HAP-1 (cell line): ENCODE measurements at places on chromosomes 13 and 19.
A peak's percentile ranks its signal among the peaks of the same experiment; 100 is the strongest.

GRCh38 chr19:11105014-11105636 lies 15.9 kb downstream of the LDLR start:
- DNase-seq = no peak

DNA sequence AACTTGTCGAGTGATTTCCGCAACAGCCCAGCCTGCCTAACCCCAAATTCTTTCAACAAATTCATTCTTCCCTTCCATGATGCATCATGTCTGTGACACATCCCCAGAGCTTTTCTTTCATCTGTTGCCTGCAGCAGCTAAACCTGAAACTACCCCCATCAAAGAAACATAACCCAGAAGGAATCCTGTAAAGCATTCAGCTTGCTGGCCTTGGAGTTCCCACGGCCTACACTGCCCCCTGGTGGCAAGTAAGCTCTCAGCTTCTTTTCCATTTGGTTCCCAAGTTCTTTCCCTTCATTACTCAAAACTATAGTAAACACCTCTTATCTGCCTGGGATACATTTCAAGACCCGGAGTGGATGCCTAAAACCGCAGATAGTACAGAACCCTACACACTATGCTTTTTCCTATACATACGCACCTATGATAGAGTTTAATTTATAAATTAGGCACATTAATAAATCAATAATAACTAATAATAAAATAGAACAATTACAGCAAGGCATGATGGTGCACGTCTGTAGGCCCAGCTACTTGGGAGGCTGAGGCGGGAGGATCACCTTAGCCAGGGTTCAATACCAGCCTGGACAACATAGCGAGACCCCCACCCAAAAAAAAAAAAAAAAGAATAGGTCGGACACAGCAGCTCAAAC lies 7.4 kb downstream of the ETHE1 start:
- DNase-seq = peak; percentile 88

- DNase-seq = no peak
Measured at GRCh38 chr13:68345963-68346531, 1115.9 kb upstream of the PCDH9 start.

- DNase-seq = no peak
Measured at GRCh38 chr13:96771486-96772367, 222.5 kb downstream of the OXGR1 start.

DNA sequence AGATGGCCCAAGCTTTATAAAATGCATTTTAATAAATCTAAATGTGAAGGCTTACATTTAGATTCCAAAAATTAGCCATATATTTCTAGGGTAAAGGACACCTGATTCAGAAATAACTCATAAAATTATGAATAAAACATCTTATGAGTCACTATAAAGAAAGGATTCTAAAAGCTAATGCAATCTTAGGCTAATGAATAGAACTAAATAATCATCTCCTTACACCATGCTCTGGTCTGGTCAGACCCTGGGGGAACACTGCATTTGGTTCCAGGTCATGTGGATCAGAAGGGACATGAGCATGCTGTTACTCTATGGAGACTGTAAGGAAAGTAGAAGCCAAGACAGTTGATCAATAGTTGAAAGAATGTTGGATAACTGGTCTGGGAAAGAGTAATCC lies 370.4 kb downstream of the NDFIP2 start:
- no peak for DNase-seq

DNA sequence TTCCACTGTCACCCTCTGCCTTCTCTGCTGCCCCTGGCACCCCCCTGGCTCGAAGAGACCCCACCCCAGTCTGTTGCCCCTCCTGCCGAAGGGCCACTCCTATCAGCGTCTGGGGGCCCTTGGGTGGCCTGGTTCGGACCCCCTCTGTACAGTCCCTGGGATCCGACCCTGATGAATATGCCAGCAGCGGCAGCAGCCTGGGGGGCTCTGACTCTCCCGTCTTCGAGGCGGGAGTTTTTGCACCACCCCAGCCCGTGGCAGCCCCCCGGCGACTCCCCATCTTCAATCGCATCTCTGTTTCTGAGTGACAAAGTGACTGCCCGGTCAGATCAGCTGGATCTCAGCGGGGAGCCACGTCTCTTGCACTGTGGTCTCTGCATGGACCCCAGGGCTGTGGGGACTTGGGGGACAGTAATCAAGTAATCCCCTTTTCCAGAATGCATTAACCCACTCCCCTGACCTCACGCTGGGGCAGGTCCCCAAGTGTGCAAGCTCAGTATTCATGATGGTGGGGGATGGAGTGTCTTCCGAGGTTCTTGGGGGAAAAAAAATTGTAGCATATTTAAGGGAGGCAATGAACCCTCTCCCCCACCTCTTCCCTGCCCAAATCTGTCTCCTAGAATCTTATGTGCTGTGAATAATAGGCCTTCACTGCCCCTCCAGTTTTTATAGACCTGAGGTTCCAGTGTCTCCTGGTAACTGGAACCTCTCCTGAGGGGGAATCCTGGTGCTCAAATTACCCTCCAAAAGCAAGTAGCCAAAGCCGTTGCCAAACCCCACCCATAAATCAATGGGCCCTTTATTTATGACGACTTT lies 2.0 kb downstream of the ZFP36 start:
- DNase-seq = peak; percentile 16

DNA sequence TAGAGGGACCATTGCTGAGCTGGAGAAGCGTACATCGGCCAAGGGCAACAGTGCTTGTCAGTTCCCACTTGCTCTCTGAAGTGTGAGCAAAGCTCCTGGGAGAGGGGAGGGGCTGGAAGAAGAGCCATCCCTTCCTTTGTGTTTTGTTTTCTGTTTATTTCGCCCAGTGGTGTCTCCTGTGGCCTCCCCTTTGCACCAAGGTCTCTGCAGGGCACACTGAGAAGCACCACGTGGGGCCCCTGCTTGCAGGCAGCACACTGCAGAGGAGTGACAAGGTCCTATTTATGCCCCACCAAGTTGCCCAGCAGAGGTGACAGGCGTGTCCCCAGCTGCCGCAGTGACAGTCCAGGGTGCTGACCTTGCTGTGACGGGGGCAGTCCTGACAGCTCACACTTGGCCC lies 24.0 kb downstream of the GRIN2D start:
- no peak for DNase-seq

DNA sequence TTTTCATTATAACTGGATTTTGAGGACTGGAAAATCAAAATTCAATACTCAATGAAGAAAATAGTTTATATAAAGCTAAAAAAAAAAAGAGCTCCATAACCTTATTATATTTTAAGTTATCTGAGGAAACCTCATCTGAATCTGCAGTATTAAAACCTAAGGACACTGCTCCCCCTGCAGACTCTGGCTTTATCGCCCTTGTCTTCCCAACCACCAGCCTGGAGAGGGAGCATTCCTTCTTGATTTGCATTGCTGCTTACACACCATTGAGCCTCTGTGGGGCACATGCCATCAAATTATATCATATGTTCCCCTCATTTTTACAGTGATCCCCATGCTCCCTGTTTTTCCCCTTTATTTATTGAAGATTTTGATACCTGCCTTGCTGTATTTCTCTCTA lies 871.4 kb upstream of the GPC6 start:
- DNase-seq = no peak

- no peak for DNase-seq
Measured at GRCh38 chr13:95455782-95456181, 96.7 kb upstream of the CLDN10 start.
